ENCODE measurements at places on chromosomes 5 and 9. TPM values are rescaled to one million over a fixed set of nuclear protein-coding genes. Genes with fewer than 3 reads are reported as not detected.

The NR2F1 gene
- total RNA-seq, result 0.34 TPM

GRCh38 chr9:20753761-20754160 is 69.7 kb downstream of the FOCAD start:
- H3K4me3 ChIP-seq, result no peak overlapping the region
- no peaks in the 10 kb centered on the region for H3K27me3 ChIP-seq
- H3K4me1 ChIP-seq, result peaks cover 6% of the 10 kb centered on the region
- no peak for DNase-seq

DNA sequence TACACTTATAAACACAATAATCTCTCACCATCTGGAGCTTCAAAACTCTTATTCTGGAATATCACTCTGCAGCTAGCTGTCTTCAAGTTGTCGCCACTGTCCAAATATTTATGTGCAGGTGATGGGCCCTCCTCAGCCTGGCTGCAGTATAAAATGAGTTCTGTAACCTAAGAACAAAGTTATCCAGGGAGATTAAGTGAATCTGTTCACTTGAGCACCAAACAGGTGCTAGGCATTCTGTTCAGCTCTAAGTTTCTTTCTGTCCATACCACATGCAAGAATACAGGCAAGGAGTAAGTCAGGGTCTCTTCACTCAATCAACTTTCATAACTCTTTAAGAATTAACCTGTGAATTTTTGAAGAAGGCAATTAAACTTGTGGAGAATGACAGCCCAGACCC is 344.1 kb downstream of the PLK2 start:
- no peaks in the 10 kb centered on the region for H3K27me3 ChIP-seq
- H3K4me3 ChIP-seq, result no peak overlapping the region
- H3K27ac ChIP-seq, result no peak overlapping the region
- no peak for DNase-seq
- no peaks in the 10 kb centered on the region for H3K36me3 ChIP-seq

- peaks cover 16% of the 10 kb centered on the region for H3K4me1 ChIP-seq
- no peak overlapping the region for H3K4me3 ChIP-seq
- H3K27ac ChIP-seq, result no peak overlapping the region
- DNase-seq, result no peak
- peaks cover 4% of the 10 kb centered on the region for H3K36me3 ChIP-seq
Measured at GRCh38 chr9:88258601-88259000, 120.3 kb upstream of the SPATA31C2 start.

DNA sequence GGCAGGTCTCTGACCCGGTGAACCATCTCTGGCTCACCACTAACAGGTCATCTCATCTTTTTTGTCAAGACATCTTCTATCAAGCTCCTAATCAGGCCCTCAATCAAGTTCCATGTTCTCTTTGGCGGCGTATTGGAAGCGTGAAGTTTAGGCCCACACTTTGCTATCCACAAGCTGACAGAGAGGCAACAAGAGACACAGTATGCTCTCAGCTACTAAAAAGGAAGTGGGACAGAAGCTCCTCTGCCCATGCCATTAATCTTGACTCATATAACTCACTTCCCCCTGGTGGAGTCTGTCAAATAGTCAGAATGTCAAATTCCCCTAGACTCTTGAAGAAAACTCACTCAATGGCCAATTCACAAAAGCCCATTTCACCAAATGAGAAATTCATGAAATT is 77.6 kb upstream of the TMC1 start:
- peaks cover 14% of the 10 kb centered on the region for H3K4me1 ChIP-seq
- no peaks in the 10 kb centered on the region for H3K27me3 ChIP-seq
- DNase-seq, result no peak
- no peak overlapping the region for H3K27ac ChIP-seq

The CCDC152 gene
- total RNA-seq, result 19.0 TPM

- peaks cover 13% of the 10 kb centered on the region for H3K4me1 ChIP-seq
- H3K36me3 ChIP-seq, result no peaks in the 10 kb centered on the region
- no peak overlapping the region for H3K27ac ChIP-seq
- DNase-seq, result no peak
Measured at GRCh38 chr9:126501383-126502331, 112.1 kb upstream of the LMX1B start.

DNA sequence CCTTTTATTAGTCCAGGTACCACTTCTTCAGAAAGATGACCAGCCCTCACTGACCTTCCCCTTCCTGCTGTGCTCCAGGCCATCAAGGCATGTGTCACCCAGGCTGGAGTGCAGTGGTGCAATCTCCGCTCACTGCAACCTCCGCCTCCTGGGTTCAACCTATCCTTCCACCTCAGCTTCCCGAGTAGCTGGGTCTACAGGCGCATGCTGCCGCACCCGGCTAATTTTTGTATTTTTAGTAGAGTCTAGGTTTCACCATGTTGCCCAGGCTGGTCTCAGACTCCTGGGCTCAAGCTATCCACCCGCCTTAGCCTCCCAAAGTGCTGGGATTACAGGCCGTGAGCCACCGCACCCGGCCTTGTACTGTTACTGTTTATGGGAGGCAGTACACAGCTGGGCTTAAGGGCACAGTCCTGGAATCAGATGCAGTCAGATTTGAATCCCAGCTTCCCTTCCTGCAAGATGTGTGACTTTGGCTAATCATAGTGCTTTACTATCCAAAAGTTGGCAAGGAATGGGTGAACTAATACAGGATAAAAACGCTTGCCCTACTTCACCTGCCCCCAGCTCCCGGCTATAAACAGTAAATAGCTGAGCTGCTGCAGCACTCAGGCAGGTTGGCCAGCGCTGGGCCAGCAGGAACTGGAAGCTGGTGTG is 483 bp upstream of the EIF4EBP3 start:
- H3K4me1 ChIP-seq, result peaks cover 25% of the 10 kb centered on the region
- no peaks in the 10 kb centered on the region for H3K27me3 ChIP-seq
- peaks cover 39% of the 10 kb centered on the region for H3K36me3 ChIP-seq

The PCDHGA2 gene
- 0.66 TPM for total RNA-seq

GRCh38 chr5:93589829-93590215 is 6.8 kb downstream of the NR2F1 start:
- H3K27me3 ChIP-seq, result peaks cover 33% of the 10 kb centered on the region
- no peak overlapping the region for H3K27ac ChIP-seq
- H3K4me1 ChIP-seq, result peaks cover 33% of the 10 kb centered on the region
- H3K36me3 ChIP-seq, result peaks cover 8% of the 10 kb centered on the region
- DNase-seq, result no peak

The UNC5A gene
- 10.2 TPM for total RNA-seq

- no peaks in the 10 kb centered on the region for H3K27me3 ChIP-seq
- no peaks in the 10 kb centered on the region for H3K36me3 ChIP-seq
- peaks cover 6% of the 10 kb centered on the region for H3K4me1 ChIP-seq
- DNase-seq, result no peak
- no peak overlapping the region for H3K4me3 ChIP-seq
Measured at GRCh38 chr9:127305206-127305837, 40.7 kb downstream of the GARNL3 start.

DNA sequence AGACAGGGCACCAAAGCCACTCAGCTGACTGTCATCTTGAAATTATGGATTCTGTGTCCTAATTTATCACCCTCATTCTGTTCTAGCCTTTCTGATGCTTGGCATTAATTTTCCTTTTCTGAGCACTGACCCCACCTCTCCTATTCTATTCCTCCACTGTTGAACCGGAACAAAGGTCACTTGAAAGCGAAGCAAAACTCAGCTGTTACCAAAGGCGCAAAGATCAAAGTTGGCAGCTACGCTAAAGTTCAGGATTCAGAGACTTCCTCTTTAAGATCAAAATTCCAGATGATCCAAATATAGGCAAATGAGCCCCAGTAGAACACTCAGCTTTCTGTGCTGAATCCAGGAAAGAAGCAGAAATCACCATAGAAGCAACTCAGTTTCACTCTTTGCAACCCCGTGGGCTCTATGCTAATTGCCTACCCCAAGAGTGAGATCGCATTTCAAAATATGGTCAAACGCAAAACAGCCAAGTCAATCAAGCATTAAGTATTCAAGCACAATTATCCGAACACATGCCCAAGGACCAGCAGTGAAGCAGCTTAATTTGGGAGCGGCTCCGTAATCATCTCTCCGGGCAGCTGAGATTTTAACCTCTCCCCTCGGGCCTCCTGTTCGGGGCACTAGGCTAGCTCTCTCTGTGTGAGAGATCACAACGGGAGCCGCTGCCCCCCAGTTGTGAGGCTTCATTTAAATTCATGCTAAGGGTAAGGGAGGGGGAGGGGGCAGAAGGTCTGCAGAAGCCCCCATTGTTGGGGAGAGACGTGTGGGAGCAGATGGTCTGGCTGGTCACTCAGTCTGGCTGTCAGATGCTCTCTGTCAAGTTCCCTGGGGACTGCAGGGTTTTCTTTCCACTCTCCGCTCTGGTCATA is 288.6 kb downstream of the ELAVL2 start:
- H3K36me3 ChIP-seq, result no peaks in the 10 kb centered on the region
- peak; percentile 36 for DNase-seq
- H3K4me1 ChIP-seq, result peaks cover 24% of the 10 kb centered on the region

The ABO gene
- 0.15 TPM for total RNA-seq

GRCh38 chr9:69121155-69122081 is 52.7 kb upstream of the TJP2 start:
- H3K4me1 ChIP-seq, result peaks cover 27% of the 10 kb centered on the region
- peak overlapping the region; percentile 93 for H3K4me3 ChIP-seq
- peak overlapping the region; percentile 100 for H3K27ac ChIP-seq
- H3K36me3 ChIP-seq, result no peaks in the 10 kb centered on the region
- H3K27me3 ChIP-seq, result no peaks in the 10 kb centered on the region
